ENCODE measurements at places on chromosomes 16 and 17. TPM values are rescaled to one million over a fixed set of nuclear protein-coding genes. Genes with fewer than 3 reads are reported as not detected.

Gene CDH11
- total RNA-seq, result 4.9 TPM

Gene IRX3
- total RNA-seq, result 1.0 TPM

Gene SYCE1L
- total RNA-seq, result 3.4 TPM

Gene KCNJ16
- total RNA-seq, result 1.7 TPM

Gene TBC1D3K
- not detected for total RNA-seq

Gene CETP
- 10.9 TPM for total RNA-seq

Gene TEKT5
- total RNA-seq, result not detected

Gene MYLK3
- total RNA-seq, result 0.34 TPM

Gene ANKFN1
- not detected for total RNA-seq

Gene TNFRSF13B
- not detected for total RNA-seq

Gene PGS1
- 66.9 TPM for total RNA-seq

Gene NPIPA3
- 0.28 TPM for total RNA-seq

Gene SLC47A1
- total RNA-seq, result 0.85 TPM

Gene PALB2
- total RNA-seq, result 9.4 TPM

Gene KCNH6
- 0.05 TPM for total RNA-seq

Gene KRTAP4-8
- not detected for total RNA-seq

Gene DOK4
- 21.6 TPM for total RNA-seq

Gene KLHL10
- total RNA-seq, result not detected

Gene CSH1
- not detected for total RNA-seq

Gene TEKT3
- total RNA-seq, result not detected

Gene NUBP1
- 42.4 TPM for total RNA-seq

Gene LLGL1
- total RNA-seq, result 27.9 TPM

Gene EME1
- 1.0 TPM for total RNA-seq
